ENCODE measurements at places on chromosomes 16 and 17.
A peak's percentile ranks its signal among the peaks of the same experiment; 100 is the strongest.

DNA sequence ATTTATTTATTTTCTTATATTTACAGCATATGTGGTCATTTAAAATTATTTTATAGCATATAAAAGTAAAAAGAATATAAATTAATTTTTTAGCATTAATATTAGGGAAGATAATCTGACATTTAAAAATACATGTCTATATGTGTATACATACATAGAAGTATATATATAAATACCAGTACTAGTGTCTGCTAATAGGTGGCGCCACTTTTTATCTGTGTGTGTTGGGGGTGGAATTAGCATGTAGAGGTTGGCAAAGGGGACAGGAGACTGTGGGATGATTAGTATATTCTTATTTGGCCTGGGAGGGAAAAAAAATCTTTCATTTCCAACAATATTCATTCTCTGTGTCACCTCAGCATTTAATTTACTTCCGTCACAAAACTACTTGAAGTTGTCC lies 359.1 kb downstream of the WWOX start:
- DNase-seq: no peak

DNA sequence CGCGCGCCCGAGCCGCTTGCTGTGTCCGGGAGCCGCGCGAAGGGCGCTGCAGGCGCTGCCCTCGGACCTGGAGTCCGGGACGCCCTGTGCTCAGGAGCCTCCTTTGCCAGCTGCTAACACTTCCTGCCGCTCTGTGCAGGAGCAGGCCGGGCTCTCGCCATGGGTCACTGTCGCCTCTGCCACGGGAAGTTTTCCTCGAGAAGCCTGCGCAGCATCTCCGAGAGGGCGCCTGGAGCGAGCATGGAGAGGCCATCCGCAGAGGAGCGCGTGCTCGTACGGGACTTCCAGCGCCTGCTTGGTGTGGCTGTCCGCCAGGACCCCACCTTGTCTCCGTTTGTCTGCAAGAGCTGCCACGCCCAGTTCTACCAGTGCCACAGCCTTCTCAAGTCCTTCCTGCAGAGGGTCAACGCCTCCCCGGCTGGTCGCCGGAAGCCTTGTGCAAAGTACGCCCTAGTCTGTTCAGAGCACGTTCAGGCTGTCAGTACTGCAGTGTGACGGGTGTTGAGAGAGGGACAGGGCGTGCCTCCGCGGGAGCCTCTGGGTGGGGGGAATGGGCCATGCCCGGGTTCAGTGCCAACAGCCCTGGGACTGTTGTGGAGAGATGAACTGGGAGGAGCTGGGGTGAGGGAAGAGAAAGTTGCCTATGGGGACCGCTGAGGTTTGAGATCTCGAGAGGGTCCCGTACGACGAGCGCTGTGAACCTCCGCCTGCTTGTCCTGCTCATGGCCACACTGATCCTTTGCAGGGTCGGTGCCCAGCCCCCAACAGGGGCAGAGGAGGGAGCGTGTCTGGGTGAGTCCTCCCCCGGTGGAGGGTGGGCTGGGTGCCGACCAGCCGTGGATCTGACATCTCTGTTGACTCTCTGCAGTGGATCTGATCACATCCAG lies 1.3 kb downstream of the ZNF276 start:
- peak; percentile 87 for DNase-seq

- no peak for DNase-seq
These were observed 3.3 kb upstream of the VAC14 start for GRCh38 chr16:70804153-70804733.

DNA sequence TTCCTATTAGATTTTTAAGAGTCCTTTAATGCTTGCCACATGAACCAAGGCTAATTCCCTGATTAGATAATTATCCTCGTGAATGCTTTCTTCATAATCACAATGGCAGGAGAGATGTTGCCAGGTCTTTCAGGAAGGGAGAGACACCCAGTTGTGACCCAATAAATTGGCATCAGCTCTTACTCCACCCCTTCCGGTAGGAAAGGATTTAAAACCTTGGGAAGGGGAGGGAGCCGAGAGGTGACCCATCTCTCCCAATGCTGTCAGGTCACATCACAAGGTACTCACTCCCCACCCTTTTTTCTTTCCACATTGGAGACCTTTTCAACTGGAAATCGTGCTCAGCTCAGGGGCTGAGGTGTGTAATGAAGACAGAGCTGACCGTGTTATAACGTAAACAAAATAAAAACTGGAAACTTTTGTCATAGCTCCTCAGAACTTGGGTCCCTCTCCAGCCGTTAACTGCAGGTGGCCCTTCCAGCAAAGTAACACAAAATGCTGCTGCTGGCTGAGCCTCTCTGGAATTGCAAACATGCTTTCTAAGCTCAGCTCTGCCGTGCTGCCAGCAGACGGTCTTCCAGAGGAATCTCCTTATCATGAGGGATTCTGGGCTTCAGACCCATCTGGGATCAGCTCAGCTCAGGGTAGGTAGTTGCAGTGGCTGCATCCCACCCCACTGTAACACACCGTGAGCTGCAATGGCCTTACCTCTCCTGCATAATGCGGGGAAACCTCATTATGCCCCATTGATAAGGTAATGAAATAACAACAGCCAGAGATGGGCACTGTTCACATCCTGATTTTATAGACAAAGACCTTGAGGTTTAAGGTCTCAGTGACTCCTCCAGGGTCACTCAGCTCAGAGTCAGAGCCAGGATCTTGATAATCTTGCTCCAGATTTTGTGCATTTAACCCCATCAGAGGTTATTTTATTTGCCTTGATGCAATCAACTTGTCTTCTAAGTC lies 15.6 kb downstream of the TMEM100 start:
- DNase-seq: no peak
